ENCODE measurements at places on chromosomes 2 and 18.
A peak's percentile ranks its signal among the peaks of the same experiment; 100 is the strongest.

- DNase-seq = no peak
Measured at GRCh38 chr2:56741601-56742102, 557.9 kb downstream of the CCDC85A start.

- no peak for DNase-seq
Measured at GRCh38 chr2:30894498-30895119, 87.4 kb upstream of the CAPN13 start.

GRCh38 chr2:5908071-5908470, 215.9 kb downstream of the SOX11 start:
- DNase-seq = no peak

- no peak for DNase-seq
Measured at GRCh38 chr2:168673265-168674189, 128.9 kb upstream of the NOSTRIN start.

- no peak for DNase-seq
Measured at GRCh38 chr2:173922760-173923159, 42.4 kb downstream of the SP3 start.

- DNase-seq = no peak
Measured at GRCh38 chr18:22667616-22668422, 250.1 kb upstream of the CTAGE1 start.

DNA sequence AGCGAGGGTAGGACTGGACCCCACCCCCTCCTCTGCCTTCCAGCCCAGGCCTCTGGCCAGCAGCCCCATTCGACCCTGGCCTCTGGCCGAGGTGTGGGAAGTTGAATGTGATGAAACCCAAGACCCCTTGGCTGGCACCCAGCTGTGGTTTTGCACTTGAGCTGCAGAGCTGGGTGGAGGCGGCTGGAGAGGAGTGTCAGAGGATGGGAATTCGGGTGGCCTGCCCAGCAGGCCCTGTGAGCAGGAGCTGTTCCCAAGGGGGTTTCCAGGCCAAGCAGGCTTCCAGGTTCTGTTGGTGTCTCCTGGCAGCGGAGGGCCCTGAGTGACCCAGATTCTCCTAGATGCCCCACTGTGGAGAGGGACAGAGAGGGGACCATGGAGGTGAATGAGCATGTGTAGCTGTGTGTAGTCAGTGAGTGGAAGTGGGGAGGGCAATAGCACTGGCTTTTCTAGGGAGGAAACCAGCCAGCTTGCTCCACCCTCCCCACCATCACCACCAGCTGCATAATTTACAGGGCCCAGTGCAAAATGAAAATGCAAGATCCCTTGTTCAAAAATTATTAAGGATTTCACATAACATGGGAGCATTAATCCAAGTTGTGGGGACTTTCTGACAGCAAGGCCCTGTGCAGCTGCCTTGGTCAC, 172.2 kb upstream of the HAAO start:
- no peak for DNase-seq

DNA sequence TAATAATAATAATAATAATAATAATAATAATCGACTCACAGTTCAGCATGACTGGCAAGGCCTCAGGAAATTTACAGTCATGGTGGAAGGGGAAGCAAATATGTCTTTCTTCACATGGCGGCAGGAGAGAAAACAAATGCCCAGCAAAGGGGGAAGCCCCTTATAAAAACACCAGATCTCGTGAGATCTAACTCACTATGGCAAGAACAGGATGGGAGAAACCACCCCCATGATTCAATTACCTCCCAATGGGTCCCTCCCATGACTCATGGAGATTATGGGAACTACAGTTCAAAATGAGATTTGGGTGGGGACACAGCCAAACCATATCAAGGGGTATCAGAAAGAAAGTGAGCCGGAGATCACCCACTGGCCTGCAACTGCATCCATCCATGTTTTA, 40.5 kb upstream of the PAPOLG start:
- DNase-seq = no peak

GRCh38 chr2:196925768-196926561, 542 bp downstream of the PGAP1 start:
- peak; percentile 27 for DNase-seq

- DNase-seq = no peak
Measured at GRCh38 chr18:71371951-71372605, 1083.2 kb downstream of the SOCS6 start.

- no peak for DNase-seq
Measured at GRCh38 chr18:50282521-50283335, 1.4 kb upstream of the MBD1 start.

DNA sequence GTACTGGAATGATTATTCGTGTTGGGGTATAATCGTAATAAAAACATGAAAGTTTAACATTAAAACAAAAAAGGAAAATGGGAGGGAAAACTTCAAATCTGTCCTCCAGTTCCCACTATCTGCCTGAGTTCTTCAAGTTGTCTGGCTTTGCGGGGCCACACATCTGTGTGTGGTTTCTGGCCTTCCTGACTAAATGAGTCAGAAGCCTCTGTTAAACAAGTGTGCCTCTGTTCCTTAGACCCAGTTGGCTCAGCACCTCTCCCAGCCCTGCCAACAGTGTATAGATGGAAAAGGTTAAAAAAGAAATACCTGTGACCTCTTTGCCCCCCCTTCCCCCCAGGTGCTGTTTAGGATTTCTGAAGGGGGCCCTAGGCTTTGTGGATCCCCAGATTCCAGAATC, 30.2 kb downstream of the XDH start:
- DNase-seq = no peak

GRCh38 chr2:16632598-16632997, 33.0 kb downstream of the CYRIA start:
- DNase-seq = no peak

DNA sequence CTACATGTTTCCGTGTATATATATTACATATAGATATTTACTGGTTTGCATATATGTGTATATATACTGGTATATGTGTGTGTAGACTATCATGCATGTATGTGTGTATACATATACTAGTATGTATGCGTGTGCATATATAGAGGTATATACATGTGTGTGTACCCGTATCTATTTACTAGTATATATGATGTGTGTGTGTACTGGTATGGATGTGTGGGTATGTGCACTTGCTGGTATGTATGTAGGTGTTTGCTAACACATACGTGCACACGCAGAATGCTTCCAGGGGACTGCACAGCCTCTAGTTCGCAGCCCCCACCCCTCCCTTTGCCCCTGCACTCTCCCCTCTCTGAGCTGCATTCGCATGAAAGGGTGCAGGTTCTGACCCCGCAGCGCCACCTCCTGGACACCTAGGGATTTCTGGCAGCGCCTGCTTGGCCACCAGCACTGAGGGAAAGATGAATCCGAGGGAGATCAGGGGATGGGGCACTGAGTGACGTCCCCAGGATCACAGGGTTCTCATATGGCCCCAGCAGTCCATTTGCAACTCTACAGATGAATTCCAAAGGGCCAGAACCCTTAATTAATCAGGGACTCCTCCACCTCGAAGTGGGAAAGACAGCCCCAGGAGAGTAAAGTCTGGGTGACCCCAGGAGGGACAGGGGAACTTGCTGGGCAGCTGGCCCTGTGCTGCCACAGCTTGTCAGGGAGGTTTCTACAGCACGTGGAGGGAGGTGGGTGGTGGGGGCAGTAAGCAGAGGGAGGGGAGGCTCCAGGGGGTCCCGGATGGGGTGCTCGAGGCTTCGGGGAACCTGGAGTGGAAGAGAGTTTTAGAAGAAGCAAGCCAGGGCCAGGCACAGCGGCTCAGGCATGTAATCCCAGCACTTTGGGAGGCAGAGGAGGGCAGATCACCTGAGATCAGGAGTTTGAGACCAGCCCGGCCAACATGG, 66.8 kb upstream of the ASAP2 start:
- DNase-seq = peak; percentile 57

DNA sequence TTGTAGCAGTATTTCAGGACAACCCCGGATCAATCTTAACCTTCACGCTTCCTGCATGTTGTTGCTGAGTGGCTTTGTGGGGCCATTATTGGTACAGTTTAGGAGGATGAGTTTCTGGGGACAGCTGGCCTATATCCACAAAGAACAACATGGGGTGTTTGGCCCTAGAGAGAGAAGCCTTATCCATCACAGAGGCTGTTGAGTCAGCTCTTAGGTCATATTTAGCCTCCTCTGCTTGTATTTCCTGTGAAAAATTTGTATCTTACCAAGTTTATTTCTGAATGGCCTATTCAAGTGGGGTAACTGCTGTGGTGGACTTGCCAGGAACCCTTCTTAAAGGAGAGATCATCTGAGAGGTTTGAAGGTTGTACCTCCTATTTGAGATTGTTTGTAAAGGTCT, 77.6 kb downstream of the MAP4K4 start:
- no peak for DNase-seq

DNA sequence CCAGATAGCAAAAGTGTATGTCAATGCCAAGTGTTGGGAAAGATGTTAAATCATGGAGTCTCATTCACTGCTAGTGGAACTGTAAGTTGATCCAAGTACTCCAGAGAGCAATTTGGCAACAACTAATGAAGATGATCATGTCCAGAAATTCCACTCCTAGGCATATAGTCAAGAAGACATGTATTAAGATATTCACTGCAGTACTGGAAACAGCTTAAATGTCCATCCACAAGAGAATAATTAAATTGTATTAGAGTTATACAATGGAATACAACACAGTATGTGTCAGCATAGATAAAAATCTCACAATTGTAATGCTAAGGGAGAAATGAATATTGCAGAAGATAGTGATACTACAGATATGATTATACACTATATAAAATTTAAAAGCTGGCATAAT, 15.2 kb upstream of the LBH start:
- no peak for DNase-seq

DNA sequence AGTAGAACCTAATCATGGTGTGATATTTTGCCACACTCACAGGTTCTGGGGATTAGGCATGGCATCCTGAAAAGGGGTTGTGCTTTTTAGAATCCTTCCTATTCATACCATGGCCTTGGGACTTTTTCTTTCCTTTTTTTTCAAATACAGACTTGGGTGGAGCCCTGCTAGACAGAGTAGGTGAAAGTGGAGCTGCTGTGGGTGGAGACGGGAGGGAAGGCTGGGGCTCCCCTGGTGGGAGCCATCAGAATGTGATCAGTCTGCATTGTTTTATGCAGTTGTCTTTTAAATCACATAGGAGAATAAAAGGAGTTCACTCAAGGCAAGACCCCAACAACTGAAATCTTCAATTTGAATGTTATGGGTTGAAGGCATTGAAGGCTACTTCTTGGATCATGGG, 130.2 kb downstream of the VAPA start:
- DNase-seq = no peak

DNA sequence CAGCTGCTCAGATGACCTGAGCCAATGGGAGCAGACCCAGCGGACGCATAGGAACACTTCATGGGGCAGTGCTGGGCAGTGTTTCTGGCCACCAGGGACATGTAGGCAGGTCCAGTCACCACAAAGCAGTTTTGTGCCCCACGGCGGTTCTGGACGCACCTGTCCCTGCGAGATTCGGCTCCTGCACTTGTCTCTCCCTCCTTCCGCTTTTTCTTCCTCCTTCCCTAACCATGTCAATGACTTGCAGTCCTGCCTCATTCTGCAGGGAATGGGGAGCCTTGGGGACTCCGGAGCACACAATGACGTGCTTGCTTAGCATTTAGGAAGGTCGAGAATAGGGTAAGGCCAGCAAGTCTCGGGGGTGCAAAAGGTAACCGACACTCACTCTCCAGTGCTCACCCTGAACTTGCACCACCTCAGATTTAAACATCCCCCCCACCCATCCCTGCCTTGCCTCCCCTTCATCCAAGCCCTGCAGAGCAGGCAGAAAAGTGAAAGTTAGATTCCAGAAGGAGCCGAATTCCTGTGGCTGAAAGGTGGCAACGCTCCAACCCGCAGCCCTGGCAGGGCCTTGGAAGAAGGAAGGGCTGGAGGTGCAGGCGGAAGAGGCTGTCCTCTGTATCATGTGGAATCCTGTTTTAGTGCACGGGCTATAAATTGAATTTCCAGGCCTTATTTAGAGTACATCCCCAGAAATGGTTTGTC, 40.5 kb upstream of the ATG16L1 start:
- no peak for DNase-seq

GRCh38 chr18:50814395-50814794, 5.4 kb downstream of the MRO start:
- no peak for DNase-seq

DNA sequence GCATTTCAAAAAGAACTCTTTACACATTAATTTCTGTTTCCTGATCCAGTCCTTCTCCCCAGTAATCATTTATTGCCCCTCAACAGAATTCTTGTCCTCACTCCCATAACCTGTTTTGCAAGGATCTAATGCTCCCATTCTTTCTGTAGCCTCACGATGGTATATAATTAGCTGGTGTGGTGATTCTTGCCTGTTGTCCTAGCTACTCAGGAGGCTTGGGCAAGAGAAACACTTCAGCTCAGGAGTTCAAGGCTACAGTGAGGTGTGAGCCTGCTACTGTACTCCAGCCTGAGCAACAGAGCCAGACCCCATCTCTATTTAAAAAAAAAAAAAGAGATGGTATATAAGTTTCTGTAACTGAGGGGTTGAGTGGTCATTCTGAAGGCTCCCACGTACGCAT, 7.7 kb upstream of the TRAPPC8 start:
- DNase-seq = no peak

DNA sequence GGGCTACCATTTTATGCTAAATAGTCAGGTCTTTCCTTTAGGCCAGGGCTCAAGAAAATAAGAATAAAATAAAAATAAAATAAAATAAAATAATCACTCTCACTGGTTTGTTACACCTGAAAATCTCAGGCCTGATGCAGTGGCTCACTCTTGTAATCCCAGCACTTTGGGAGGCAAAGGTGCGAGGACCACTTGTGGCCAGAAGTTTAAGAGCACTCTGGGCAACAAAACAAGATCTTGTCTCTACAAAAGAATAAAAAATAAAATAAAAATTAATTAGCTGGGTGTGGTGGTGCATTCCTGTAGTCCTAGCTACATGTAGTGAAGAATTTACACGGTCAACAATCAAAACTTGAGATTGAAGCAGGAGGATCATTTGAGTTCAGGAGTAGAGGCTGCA, 159.4 kb downstream of the NRXN1 start:
- DNase-seq = no peak

- DNase-seq = peak; percentile 73
Measured at GRCh38 chr2:200812122-200813022, 662 bp downstream of the BZW1 start.

- DNase-seq = no peak
Measured at GRCh38 chr2:69581774-69582581, 61.6 kb downstream of the AAK1 start.
